ENCODE measurements at places on chromosomes 7 and 10. TPM values are rescaled to one million over a fixed set of nuclear protein-coding genes. Genes with fewer than 3 reads are reported as not detected.

Gene FOXI2
- total RNA-seq: not detected

Gene TDRD1
- total RNA-seq: not detected

Gene ZNF117
- 2.6 TPM for total RNA-seq

Gene MAT1A
- not detected for total RNA-seq
